Lung (tissue), 17 donors: ENCODE measurements at places on chromosomes 6 and 20. TPM values are rescaled to one million over a fixed set of nuclear protein-coding genes. Genes with fewer than 3 reads are reported as not detected.

MCM9 gene
- total RNA-seq, result 28.6 TPM

SLC52A3 gene
- 2.7 TPM for total RNA-seq

- DNase-seq, result no peak
- no peak overlapping the region for H3K27ac ChIP-seq
- no peaks in the 10 kb centered on the region for H3K4me1 ChIP-seq
- no peak overlapping the region for H3K4me3 ChIP-seq
- no peaks in the 10 kb centered on the region for H3K36me3 ChIP-seq
- H3K27me3 ChIP-seq, result peaks cover 3% of the 10 kb centered on the region
These were observed 8.2 kb upstream of the NTSR1 start for GRCh38 chr20:62700261-62700930.

DNA sequence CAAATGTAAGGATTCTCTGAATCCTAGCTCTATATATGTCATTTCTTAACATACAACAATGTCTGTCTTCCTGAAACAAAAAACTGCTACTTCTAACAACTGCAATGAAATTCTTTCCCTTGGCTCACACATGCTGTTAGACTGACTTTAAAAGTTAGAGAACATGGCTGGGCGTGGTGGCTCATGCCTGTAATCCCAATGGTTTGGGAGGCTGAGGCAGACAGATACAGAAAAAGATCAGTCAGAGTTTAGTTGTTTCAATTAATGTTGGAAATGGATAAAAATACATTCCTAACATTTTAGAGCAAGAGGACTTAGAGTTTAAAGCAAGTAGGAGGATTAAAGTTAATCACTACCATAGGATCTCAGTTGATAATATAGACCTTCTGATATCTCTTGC is 28.7 kb upstream of the KIAA1586 start:
- no peak overlapping the region for H3K27ac ChIP-seq
- no peak for DNase-seq
- H3K27me3 ChIP-seq, result no peaks in the 10 kb centered on the region
- no peak overlapping the region for H3K4me3 ChIP-seq
- H3K36me3 ChIP-seq, result no peaks in the 10 kb centered on the region
- H3K4me1 ChIP-seq, result no peaks in the 10 kb centered on the region

GRCh38 chr6:25991785-25992412 is 29.3 kb downstream of the TRIM38 start:
- DNase-seq, result peak; percentile 88
- H3K4me3 ChIP-seq, result peak overlapping the region; percentile 37
- H3K27ac ChIP-seq, result peak overlapping the region; percentile 88
- no peaks in the 10 kb centered on the region for H3K27me3 ChIP-seq
- H3K4me1 ChIP-seq, result peaks cover 4% of the 10 kb centered on the region

SMIM26 gene
- 55.3 TPM for total RNA-seq

DNA sequence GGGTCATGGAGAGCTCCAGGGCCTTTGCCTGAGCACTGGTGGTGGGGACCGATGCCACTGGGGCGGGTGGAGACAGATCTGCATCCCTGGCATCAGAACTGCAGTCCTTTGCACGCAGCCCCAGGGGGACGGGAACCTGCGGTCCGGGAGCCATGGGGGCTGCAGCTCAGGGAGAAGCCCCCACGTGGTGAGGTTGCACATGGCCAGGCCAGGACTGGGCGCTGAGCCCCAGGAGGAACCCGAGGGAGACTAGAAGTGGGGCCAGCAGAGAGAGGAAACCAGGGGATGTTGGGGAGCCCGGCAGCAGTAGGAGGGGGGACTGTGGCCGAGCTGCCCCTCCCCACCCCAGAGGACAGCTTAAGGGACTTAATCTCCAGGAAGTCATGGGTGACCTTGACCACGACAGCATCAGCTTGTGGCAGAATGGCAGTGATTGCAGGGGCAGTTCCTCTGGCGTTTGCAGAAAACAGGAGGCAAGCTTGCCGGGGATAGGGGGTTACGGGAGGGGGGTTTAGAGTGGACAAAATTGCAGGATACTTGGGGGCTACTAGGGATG is 18.0 kb upstream of the LSM14B start:
- no peaks in the 10 kb centered on the region for H3K27me3 ChIP-seq
- H3K36me3 ChIP-seq, result no peaks in the 10 kb centered on the region
- DNase-seq, result no peak
- no peak overlapping the region for H3K4me3 ChIP-seq

MEP1A gene
- 0.09 TPM for total RNA-seq

- no peak overlapping the region for H3K4me3 ChIP-seq
- DNase-seq, result peak; percentile 50
- H3K4me1 ChIP-seq, result peaks cover 21% of the 10 kb centered on the region
- H3K27ac ChIP-seq, result peak overlapping the region; percentile 72
These were observed 44.2 kb upstream of the SLC9A8 start for GRCh38 chr20:49768204-49769047.

SEC23B gene
- 79.5 TPM for total RNA-seq

- no peak overlapping the region for H3K27ac ChIP-seq
- DNase-seq, result no peak
These were observed 149.4 kb upstream of the OGFRL1 start for GRCh38 chr6:71139249-71139648.

EDN1 gene
- total RNA-seq, result 112 TPM

WFDC5 gene
- not detected for total RNA-seq

DNA sequence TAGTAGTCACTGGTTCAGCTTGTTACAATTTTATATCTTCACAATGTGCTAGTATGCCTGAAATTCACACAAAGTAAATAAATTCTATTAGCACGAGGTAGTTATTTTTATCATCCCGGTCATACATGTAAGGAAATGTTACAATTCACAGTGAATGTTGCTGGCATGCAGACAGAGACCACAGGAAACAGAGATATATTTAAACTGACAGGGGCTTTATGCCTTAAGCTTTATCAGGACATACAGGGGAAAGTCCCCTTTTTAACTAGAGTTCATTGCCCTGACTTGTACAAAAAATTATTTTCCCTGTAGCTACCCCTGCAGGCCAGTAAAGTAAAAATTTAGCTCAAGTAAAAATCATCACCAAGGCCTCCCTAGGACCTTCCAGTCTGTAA is 712.0 kb upstream of the NRSN1 start:
- peaks cover 8% of the 10 kb centered on the region for H3K4me1 ChIP-seq
- no peaks in the 10 kb centered on the region for H3K36me3 ChIP-seq
- H3K4me3 ChIP-seq, result no peak overlapping the region
- H3K27ac ChIP-seq, result no peak overlapping the region
- DNase-seq, result peak; percentile 86

- H3K27me3 ChIP-seq, result no peaks in the 10 kb centered on the region
- H3K4me1 ChIP-seq, result no peaks in the 10 kb centered on the region
- DNase-seq, result peak; percentile 48
- no peaks in the 10 kb centered on the region for H3K36me3 ChIP-seq
- H3K4me3 ChIP-seq, result no peak overlapping the region
These were observed 9.9 kb upstream of the PSMF1 start for GRCh38 chr20:1108437-1108920.

C6orf15 gene
- not detected for total RNA-seq

GRCh38 chr20:45090481-45090880 is 10.4 kb downstream of the KCNS1 start:
- H3K4me1 ChIP-seq, result peaks cover 3% of the 10 kb centered on the region
- no peak overlapping the region for H3K27ac ChIP-seq
- DNase-seq, result no peak
- H3K4me3 ChIP-seq, result no peak overlapping the region
- H3K27me3 ChIP-seq, result no peaks in the 10 kb centered on the region

DNA sequence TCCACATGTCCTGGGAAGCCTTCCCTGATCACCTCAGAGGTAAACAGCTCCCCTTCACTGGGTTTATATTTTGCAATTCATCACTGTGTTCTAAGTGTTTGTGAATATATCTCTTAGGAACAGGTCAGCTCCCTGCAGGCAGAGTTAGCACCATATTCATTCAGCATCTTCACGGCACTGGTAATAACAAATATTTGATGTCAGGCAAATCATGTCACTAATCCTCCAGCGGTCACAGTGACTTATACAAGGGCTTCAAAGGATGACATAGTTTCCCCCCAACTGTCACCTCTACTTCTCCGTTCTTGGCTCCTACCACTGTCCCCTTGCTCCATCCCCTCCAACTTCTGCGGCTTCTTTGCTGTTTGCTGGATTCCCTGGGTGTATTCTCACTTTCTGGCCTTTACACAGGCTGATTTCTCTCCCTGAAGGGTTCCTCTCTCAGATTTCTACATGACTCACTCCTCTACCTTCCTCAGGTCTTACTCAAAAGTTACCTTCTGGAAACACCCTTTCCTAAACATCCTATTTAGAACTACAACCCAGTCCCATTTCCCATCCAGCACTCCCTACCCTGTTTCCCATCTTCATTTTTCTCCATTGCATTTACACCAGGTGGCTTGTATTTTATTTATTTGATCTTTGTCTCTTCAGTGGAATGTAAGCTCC is 66.6 kb downstream of the NHLRC1 start:
- H3K27me3 ChIP-seq, result no peaks in the 10 kb centered on the region
- no peak overlapping the region for H3K27ac ChIP-seq
- no peak overlapping the region for H3K4me3 ChIP-seq
- H3K4me1 ChIP-seq, result no peaks in the 10 kb centered on the region

GRCh38 chr6:47647188-47647587 is 51.2 kb upstream of the ADGRF4 start:
- H3K27ac ChIP-seq, result no peak overlapping the region
- DNase-seq, result no peak
- no peaks in the 10 kb centered on the region for H3K36me3 ChIP-seq
- H3K4me3 ChIP-seq, result no peak overlapping the region
- H3K27me3 ChIP-seq, result no peaks in the 10 kb centered on the region

TFAP2C gene
- 6.3 TPM for total RNA-seq

GRCh38 chr20:38953630-38954340 is 8.4 kb upstream of the DHX35 start:
- DNase-seq, result no peak
- no peak overlapping the region for H3K27ac ChIP-seq
- H3K27me3 ChIP-seq, result no peaks in the 10 kb centered on the region
- H3K4me1 ChIP-seq, result no peaks in the 10 kb centered on the region
- no peak overlapping the region for H3K4me3 ChIP-seq

- no peak overlapping the region for H3K27ac ChIP-seq
- no peak overlapping the region for H3K4me3 ChIP-seq
- no peaks in the 10 kb centered on the region for H3K36me3 ChIP-seq
- no peaks in the 10 kb centered on the region for H3K27me3 ChIP-seq
These were observed 39.2 kb upstream of the CENPW start for GRCh38 chr6:126300735-126301134.

DNA sequence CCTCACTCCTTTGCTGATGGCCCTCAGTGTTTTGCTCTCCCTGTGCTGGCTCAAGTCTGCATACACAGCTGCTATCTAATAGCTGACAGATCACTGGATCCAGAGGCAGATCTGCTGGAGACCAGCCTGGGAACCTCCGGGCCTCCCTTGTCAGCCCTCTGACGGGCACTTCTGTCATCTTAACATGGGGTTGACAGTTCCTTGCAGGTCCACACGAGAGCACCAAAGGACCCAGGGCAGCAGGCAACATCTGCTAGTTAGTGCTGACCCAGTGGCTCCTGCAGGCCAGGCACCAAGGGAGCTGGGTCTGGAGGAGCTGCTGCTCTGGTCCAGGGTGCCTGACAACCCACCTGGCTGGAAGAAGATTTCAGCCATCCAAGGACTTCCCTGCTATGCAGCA is 208.1 kb downstream of the UST start:
- H3K27me3 ChIP-seq, result peaks cover 3% of the 10 kb centered on the region
- no peaks in the 10 kb centered on the region for H3K36me3 ChIP-seq
- DNase-seq, result peak; percentile 25
- no peak overlapping the region for H3K27ac ChIP-seq
- no peaks in the 10 kb centered on the region for H3K4me1 ChIP-seq
- no peak overlapping the region for H3K4me3 ChIP-seq

DNA sequence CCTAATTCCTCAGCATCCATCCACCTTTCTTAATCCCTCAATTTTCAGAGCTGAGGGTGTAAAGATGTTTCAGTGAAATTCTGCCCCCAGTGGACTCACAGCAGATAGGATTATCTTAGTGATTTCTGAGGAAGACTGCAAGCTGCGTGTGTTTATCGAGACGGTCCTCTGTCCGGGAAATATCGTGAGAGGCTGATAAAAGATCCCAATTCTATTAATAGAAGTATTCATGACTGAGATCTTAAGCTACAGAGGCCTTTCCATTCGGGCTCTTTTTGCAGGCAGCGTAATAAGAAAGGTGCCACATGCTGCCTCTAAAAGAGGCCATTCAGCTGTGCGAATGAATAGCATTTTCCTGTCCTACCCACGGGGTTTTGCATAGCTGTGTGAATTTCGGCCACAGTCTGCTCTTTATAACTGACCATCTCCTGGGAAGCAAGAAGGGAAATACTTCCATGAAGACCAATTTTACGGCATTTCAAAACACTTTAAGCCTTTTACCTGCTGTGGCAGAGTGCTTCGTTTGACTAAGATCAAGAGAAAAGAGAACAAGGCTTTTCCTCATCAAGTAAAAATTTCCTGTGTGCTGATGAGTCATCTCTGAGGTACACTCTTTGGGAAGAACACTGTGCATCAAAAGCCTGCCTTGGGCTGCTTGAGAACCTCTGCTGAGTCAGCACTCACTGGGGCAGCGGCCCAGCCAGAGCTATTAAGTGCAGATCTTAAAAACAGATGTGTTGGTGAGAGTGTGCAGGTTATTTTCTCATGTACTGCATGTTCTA is 208.8 kb downstream of the ARHGAP18 start:
- no peak overlapping the region for H3K4me3 ChIP-seq
- H3K36me3 ChIP-seq, result peaks cover 20% of the 10 kb centered on the region
- peak overlapping the region; percentile 49 for H3K27ac ChIP-seq
- H3K27me3 ChIP-seq, result no peaks in the 10 kb centered on the region
- H3K4me1 ChIP-seq, result no peaks in the 10 kb centered on the region

GRCh38 chr20:1163105-1163504 is 21.7 kb downstream of the TMEM74B start:
- peaks cover 50% of the 10 kb centered on the region for H3K36me3 ChIP-seq
- no peak for DNase-seq
- H3K27ac ChIP-seq, result no peak overlapping the region
- no peaks in the 10 kb centered on the region for H3K4me1 ChIP-seq

- H3K36me3 ChIP-seq, result no peaks in the 10 kb centered on the region
- H3K4me1 ChIP-seq, result no peaks in the 10 kb centered on the region
- DNase-seq, result no peak
- no peak overlapping the region for H3K27ac ChIP-seq
- no peak overlapping the region for H3K4me3 ChIP-seq
These were observed 114.7 kb downstream of the PLCB1 start for GRCh38 chr20:8246716-8247115.

- no peaks in the 10 kb centered on the region for H3K36me3 ChIP-seq
- no peaks in the 10 kb centered on the region for H3K4me1 ChIP-seq
- no peak for DNase-seq
- H3K27me3 ChIP-seq, result no peaks in the 10 kb centered on the region
- no peak overlapping the region for H3K4me3 ChIP-seq
These were observed 104.7 kb upstream of the SRSF6 start for GRCh38 chr20:43352996-43353395.

- no peak overlapping the region for H3K4me3 ChIP-seq
- H3K4me1 ChIP-seq, result peaks cover 19% of the 10 kb centered on the region
- no peak overlapping the region for H3K27ac ChIP-seq
- no peaks in the 10 kb centered on the region for H3K36me3 ChIP-seq
- DNase-seq, result peak; percentile 29
These were observed 180.1 kb downstream of the JARID2 start for GRCh38 chr6:15425947-15426346.

- peak; percentile 70 for DNase-seq
- H3K4me3 ChIP-seq, result peak overlapping the region; percentile 69
- no peaks in the 10 kb centered on the region for H3K27me3 ChIP-seq
- peaks cover 12% of the 10 kb centered on the region for H3K4me1 ChIP-seq
These were observed 905 bp downstream of the PPARD start for GRCh38 chr6:35343092-35343834.

GRCh38 chr6:163083141-163083540 is 331.4 kb upstream of the QKI start:
- no peaks in the 10 kb centered on the region for H3K4me1 ChIP-seq
- no peak for DNase-seq
- no peak overlapping the region for H3K27ac ChIP-seq
- no peaks in the 10 kb centered on the region for H3K27me3 ChIP-seq

LSM2 gene
- total RNA-seq, result 39.4 TPM

PRICKLE4 gene
- total RNA-seq, result 6.9 TPM
